ENCODE measurements at places on chromosomes 4 and X.

GRCh38 chr4:173934933-173935620, 348.4 kb downstream of the FBXO8 start:
- no peak for DNase-seq

- DNase-seq = no peak
Observed at GRCh38 chr4:21887481-21887880, 61.1 kb downstream of the KCNIP4 start.

DNA sequence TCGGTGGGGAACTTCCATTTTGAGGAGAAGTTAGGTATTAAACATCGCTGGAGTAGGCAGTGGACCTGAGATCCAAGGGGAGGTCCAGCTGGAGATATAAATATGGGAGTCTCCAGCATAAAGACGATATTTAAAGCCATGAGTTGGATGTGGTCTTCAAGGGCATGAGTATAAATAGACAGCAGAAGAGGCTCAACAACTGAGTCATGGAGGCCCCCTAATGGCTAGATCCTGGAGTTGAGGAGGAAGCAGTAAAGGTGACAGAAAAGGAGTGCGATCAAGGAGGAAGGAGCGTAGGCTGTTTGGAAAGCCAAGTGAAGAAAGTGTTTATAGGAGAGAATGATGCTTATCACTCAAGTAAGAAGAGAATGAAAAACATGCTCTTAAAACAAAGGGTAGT, 18.1 kb upstream of the APBB2 start:
- no peak for DNase-seq

DNA sequence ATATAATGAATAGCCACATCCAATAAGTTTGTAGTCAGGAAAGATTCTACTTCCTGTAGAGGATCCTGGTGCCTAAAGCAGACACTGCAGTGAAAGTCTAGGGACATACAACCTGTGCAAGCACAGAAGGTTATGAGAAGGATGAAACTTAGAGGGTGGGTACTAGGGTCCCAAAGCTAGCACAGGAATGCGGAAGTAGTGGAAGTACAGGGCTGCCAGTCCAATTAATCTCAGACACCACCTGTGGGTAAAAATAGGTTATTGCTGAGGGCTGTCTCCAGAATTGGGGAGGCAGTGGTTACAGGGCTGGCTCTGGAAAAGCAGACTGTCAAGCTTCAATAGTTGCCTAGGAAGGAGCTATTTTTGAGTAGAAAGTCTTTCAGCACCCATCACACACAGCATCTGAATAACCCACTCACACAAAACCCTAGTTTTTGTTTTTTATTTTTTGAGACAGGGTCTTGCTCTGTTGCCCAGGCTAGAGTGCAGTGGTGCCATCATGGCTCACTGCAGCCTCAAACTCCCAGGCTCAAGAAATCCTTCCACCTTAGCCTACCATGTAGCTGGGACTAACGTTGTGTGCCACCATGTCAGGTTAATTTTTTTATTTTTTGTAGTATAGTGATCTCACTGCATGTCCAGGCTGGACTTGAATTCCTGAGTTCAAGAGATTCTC, 50.8 kb upstream of the ELF2 start:
- no peak for DNase-seq

GRCh38 chr4:168511780-168512489, 15.1 kb downstream of the PALLD start:
- DNase-seq = peak; percentile 60

- DNase-seq = no peak
Observed at GRCh38 chr4:108117418-108118182, 51.1 kb downstream of the LEF1 start.

GRCh38 chrX:123481913-123482851, 250.7 kb downstream of the THOC2 start:
- no peak for DNase-seq

DNA sequence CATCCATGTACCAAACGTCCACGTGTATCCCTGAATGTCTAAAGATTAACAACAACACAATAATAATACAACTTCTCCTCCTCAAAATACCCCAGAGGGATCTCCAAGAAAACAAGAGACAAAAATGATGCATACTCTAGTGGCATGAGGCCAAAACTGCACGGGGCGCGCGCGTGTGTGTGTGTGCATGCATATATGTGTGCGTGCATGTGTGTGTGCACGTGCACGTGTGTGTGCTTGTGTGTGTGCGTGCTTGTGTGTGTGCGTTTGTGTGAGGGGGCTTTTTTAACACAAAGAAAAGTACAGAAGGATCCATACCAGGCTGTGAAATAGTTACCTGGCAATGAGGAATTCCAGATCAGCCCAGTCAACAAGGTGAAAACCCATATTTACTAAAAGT, 48.5 kb downstream of the PRKX start:
- no peak for DNase-seq

DNA sequence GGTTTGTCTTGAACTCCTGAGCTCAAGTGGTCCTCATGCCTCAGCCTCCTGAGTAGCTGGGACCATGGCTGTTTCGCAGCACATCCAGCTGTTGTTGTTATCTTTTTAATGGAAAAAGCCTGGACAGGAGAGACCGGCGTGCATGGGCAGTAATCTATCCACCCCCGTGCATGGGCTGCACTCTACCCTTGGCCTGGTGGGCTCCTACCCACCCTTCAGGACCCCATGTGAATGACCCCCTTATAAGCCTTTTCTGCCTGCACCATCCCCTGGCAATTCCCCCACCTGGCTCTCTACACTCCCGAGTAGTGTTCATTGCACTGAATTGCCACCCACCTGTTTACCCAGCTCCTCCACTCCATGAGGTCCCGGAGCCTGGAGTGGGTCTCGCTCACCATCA, 18.9 kb upstream of the HTRA3 start:
- no peak for DNase-seq

DNA sequence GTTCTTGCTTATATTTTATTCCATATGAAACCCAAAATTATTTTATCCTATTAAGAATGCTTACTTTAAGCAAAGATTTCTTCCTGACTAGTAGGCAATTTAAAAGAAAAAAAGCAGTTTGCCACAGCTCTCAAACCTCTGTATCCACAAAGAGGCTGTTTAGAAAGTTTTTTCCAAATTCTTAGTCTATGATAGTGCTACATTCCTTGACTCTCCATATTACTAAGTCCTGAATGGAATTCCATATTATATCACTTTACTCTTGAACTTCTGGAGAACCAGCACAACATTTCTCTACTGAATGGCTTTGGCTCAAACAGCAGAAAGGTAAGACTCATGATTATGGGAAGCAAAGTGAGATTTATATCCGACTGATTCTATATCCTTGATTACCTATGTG, 8.3 kb downstream of the SLC10A6 start:
- no peak for DNase-seq

GRCh38 chr4:115154826-115155225, 41.4 kb upstream of the NDST4 start:
- no peak for DNase-seq

DNA sequence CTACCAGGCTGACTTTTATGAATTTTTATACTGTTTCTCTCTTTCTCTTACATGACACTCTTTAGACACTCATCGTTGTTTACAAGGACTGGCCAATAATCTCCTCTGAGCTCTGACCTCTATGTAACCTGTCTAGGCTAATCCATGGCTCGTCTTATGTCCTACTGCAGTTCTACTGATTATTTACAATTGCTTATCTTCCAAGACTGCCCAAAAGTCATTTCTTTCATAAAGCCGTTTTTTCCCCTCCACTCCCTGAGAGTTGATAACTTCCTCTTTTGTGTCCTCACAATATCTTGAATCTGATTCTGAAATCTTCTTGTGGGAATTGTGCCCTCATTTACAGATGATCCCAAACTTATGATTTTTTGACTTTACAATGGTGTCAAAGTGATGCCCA, 18.3 kb upstream of the SNCA start:
- no peak for DNase-seq

GRCh38 chr4:48108309-48109073, 25.6 kb downstream of the TXK start:
- DNase-seq = no peak

DNA sequence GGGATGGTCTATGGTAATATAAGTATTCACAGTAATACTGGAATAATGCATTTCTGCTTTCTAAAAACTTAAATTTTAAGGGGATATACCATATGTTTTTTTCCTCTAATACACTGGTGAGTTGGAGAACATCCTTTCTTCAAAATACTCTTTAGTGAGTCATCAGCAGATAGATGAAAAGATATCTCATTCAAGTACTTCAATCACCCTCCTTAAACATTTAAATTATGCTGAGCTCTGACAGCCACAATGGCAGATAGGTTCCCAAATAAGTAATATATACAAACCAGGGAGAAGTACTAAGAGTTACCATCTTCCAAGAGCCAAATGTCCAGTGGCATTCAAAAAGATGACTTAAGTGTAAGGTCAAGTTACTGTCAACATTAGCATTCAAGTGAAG, 52.2 kb downstream of the AMMECR1 start:
- no peak for DNase-seq

GRCh38 chrX:26915064-26915463, 548.1 kb downstream of the PPP4R3C start:
- DNase-seq = no peak

DNA sequence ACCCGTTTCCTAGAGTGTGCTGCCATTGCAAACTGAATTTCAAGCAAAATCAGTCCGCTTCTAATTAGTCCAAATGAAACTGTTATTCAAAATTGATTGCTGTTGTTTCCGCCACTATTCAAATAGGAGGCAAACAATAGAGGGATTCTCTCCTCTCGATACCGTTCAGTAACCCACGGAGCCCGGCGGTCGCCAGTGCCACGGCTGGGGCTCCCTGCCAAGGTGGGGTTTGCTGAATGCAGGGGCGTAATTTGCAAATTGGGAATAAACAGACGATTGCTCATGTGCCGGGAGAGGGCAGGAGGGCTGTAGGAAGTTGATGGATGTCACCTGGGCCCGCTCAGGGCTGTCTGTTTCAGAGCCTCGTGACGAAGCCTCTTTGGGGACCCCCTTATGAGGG, 8.8 kb downstream of the ADRA2C start:
- no peak for DNase-seq

GRCh38 chr4:149409146-149409545, 406.5 kb downstream of the IQCM start:
- DNase-seq = no peak

DNA sequence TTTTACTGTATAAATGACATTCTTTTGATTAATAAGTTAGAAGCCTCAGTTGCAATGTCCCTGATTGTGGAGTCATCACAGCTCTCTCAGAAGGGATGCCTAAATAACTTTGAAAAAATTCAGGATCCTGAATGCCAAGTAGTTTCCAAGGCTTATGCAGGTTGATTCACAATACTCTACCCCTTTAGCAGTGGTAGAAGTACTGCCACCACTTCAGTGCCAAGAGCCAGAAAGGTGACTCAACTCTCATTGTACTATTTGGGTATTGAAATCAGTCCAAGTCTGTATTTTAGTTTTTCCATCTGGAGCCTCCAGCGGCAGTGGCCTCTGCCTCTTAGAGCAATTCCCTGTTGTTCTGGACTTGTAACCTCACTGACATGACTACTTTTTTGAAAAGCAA, 320.1 kb upstream of the NDST4 start:
- DNase-seq = no peak

DNA sequence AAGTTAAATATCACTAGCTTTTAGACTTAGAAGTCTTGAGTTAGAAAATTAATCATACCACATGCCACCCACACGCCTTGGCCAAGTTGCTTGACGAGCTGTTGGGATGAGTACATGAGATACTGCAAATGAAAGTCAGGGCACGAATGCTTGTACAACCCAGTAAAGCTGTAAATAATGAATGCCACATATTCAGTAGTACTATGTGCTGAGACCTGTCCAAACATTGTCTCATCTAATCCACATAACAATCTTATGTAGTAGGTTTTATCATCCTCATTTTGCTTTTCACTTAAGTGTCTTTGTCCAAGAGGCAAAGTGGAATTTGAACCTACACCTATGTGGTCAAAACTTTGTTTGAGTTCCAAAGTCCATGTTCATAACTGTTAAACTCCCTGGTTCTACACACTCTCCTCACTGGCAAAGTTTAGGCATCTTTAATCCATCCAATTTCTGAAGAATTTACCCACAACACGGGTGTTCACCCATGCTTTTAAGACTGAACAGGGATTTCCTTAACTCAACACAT, 74.1 kb downstream of the LDB2 start:
- no peak for DNase-seq

- DNase-seq = no peak
Observed at GRCh38 chrX:43899878-43900815, 17.9 kb upstream of the MAOB start.

DNA sequence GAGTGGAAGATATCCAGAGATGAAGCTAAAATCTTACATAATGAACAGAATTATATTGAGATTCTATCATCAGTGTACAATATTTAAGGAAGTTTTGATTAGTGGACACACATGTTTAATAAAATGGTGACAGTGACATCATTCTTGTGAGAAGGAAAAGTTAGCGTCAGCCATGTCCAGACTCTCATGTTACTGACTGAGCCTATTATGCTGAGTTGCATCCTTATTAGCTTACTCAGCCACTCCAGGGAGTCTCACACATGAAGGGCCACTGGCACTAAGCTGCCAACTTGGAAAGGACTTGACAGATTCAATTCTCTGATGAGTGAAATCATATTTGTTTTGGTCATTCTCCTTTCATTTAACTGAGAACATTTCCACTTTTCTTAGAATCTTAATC, 170.6 kb downstream of the BANK1 start:
- no peak for DNase-seq

DNA sequence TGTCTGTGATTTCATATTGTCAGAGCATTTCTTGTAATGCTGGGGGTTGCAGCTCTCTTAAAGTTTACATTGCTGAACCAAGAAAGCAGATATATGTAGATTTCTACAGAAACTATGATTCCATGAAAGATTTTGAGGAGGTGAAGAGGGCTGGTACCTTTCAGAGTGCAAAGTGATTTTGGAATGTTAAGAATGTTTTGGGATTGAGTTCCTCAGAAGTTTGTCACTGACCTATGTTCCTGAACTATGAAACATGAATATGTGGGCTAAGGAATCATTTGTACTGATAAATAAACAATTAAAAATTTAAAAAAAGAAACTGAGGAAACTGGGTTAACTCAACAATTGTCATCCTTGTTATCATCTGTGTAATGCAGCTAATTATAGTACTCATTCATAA, 12.3 kb upstream of the CHIC2 start:
- no peak for DNase-seq

DNA sequence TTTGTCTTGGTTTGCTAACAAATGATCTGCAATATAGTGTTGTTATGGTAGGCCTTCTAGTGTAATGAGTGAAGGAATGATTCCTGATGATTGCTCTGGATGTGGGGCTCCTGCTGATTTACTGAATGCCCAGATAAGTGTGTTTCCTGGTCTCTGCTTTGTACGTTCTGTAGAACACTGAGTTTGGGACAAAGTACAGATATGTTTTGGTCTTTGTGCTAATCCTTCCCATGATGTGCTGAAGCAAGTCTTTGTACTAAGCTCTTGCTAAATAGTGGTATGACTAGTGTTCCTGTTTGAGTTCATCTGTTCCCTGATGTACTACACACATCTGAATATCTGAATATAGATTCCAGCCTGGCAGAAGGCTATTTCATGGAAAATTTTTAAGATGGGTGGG, 36.9 kb upstream of the XIAP start:
- no peak for DNase-seq

DNA sequence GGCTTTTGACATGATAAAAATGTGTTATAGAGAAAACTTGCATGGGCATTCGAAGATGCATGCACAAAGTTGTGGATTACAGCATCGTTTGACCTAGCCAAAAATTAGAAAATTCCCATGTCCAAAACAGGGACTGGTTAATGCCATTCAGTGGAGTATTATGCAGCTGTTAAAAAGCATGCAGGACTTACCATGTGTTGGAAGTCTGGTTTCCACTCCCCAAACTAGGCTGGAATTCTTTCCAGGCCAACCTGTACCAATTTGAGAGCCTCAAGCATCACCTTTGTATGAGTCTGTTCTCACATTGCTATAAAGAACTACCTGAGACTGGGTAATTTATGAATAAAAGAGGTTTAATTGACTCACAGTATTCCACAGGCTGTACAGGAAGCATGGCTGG, 45.9 kb upstream of the MTM1 start:
- DNase-seq = no peak

Measured in T-helper 1 cell (primary cell).